ENCODE measurements at places on chromosomes 5 and 9.

- no peak for DNase-seq
These were observed 67.0 kb downstream of the PTTG1 start for GRCh38 chr5:160488394-160489325.

GRCh38 chr5:111461934-111462333 is 50.4 kb downstream of the STARD4 start:
- no peak for DNase-seq

DNA sequence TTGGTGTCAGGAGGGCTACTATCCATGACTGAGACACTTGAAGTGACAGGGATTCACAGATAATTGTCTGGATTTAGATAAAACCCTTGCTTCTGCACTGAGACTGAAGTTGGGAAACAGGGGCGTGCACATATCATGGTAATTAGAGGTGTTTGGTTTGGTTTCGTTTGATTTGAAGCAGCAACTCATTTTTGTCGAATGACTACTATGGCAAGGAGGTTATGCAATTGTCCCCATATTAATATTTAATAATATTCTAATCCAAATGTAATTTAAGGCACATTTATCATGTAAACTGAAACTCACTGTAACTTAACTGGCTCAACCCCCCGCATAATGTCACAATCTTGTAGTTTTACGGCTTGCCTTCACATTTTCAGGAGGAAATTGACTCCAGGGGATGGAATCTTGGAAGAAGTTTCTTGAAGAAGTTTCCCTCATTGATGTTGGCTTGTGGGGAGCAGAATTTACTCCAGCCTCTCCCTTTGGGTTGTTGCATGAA is 12.5 kb downstream of the ZNF366 start:
- no peak for DNase-seq

DNA sequence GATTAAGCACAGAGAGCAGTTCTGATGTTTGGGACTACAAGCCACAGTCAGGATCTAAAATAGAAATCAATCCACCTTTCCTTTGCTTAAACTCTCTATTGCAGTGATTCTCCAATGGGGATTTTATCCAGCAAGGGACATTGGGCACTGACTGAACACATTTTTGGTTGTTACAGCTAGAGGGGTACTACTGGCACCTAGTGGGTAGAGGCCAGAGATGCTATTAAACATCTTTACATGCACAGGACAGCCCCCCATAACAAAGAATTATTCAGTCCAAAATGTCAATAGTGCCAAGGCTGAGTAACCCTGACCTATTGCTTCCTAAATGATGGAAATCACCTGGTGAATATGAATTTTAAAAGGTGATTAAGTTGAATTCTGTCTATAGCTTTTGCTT is 12.0 kb downstream of the ZNF622 start:
- no peak for DNase-seq

All from hypothalamus (tissue), 51 donors.